ENCODE measurements at places on chromosomes 6 and 20. TPM values are rescaled to one million over a fixed set of nuclear protein-coding genes. Genes with fewer than 3 reads are reported as not detected.

FBXO30 gene
- total RNA-seq: 19.2 TPM

GRM1 gene
- 0.70 TPM for total RNA-seq

FERMT1 gene
- total RNA-seq: 2.5 TPM

SPATS1 gene
- total RNA-seq: not detected

SPEF1 gene
- 0.44 TPM for total RNA-seq

PRKN gene
- total RNA-seq: 3.5 TPM

TFAP2D gene
- not detected for total RNA-seq

SCGN gene
- total RNA-seq: not detected

GUCA1A gene
- total RNA-seq: 4.1 TPM

MLN gene
- total RNA-seq: not detected

EBF4 gene
- total RNA-seq: 3.9 TPM

IL22RA2 gene
- not detected for total RNA-seq

SLC18B1 gene
- 9.6 TPM for total RNA-seq

OXT gene
- total RNA-seq: not detected

IL17F gene
- not detected for total RNA-seq

TPD52L1 gene
- total RNA-seq: 39.1 TPM

EFCAB8 gene
- total RNA-seq: 1.0 TPM

SIRPD gene
- not detected for total RNA-seq

VIP gene
- not detected for total RNA-seq

OR2H1 gene
- not detected for total RNA-seq

BTN1A1 gene
- not detected for total RNA-seq

MAPK14 gene
- total RNA-seq: 32.8 TPM

MRAP2 gene
- total RNA-seq: 9.5 TPM

FGD2 gene
- not detected for total RNA-seq

MRPS26 gene
- 87.7 TPM for total RNA-seq

SLPI gene
- not detected for total RNA-seq

TREM2 gene
- total RNA-seq: not detected

MUC21 gene
- total RNA-seq: not detected

MGME1 gene
- total RNA-seq: 36.7 TPM

LAMA4 gene
- 4.9 TPM for total RNA-seq

FNDC1 gene
- 0.55 TPM for total RNA-seq

OOEP gene
- not detected for total RNA-seq

MCM8 gene
- total RNA-seq: 24.7 TPM

ID4 gene
- 38.5 TPM for total RNA-seq

MYB gene
- total RNA-seq: 1.5 TPM

SLC23A2 gene
- 6.8 TPM for total RNA-seq

MTCH1 gene
- 236 TPM for total RNA-seq

NMBR gene
- not detected for total RNA-seq

DEFB132 gene
- total RNA-seq: not detected

Data from endodermal cell (in vitro differentiated cells).